ENCODE measurements at places on chromosomes 1 and 21.

GRCh38 chr1:203037509-203038190 is 11.4 kb downstream of the PPFIA4 start:
- no peak for DNase-seq

DNA sequence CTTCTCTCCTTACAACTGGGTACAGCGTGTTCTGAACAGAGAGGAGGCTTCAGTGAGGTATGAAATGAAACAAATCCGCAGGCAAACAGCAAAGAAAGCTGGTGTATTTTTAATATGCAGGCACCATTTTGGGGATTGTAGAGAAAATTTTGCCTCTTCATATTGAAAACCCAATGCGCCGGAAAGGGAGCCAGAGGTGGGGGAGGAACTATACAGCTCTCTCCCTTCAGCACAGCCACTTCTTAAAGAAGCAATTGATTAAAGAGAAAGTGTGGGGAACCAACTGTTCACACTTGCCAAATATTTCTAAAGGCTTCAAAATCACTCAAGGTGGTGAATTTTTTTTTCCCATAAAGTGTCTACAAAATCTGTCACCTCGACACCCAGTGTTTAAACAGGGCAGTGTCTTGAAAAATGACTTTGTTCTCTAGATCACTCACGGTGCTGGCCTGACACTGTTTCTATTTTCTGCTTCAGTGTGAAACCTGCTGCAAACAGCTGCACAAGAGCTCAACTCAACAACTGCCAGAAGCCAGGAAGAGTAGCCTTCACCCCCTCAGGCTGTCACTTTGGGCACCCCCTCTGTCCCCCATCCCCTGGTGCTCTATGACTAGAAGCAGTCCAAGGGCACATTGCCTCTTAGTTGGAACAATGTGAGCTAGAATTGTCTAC is 123.8 kb upstream of the CTTNBP2NL start:
- DNase-seq = no peak

DNA sequence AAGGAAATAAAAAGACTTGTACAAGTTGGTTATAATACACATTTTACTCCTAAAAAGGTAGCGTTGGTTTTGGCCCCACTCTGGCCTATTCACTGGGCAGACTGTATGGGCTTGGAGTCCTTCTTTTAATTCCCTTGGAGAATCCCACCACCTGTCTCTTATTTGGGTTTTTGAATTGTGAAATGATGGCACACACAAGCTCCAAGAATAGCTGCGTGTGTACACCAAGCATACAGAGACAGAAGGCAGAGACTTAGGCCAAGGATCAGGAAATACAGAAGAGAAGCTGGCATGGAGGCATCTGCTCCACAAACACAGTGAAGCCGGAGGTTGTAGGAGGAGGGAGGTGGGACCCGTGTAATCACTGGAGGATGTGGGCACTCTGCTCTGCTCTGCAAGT is 29.1 kb downstream of the DDR2 start:
- no peak for DNase-seq

GRCh38 chr1:231842441-231842840 is 215.9 kb downstream of the DISC1 start:
- DNase-seq = no peak

DNA sequence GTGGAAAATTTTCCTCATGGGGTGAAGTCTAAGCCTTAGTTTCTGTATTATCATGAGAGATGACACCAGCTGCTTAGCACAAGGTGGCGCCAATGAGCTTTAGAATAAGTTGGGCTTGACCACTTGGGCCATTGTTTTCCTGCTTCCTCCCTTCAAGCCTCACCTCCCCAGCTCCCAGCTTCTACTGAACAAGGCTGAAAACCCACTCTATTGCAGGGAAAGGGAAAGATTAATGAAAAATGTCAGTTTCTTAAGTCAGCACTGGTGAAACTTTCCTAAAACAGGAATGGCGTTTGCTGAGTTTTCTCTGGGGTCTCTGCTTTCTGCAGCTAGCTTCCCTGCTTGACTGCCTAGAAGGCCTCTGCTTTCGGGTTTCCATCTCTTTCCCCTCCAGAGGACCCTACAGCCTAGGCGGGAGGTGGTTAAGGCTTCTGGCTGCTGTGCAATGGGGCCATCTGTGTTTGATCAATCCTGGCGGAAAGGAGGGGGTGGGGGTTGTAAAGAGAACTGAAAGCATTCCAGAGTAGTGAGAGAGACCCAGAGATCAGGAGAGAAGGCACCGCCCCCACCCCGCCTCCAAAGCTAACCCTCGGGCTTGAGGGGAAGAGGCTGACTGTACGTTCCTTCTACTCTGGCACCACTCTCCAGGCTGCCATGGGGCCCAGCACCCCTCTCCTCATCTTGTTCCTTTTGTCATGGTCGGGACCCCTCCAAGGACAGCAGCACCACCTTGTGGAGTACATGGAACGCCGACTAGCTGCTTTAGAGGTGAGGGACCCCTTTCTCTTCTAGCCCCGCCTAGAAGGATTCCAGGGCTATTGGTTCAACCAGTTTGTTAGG is at the start of gene OLFML3:
OLFML3 (plus strand) TSS at position 612 of the 840 bp plus-strand sequence; CDS start at position 655, 43 bp downstream.
- DNase-seq = peak; percentile 95

DNA sequence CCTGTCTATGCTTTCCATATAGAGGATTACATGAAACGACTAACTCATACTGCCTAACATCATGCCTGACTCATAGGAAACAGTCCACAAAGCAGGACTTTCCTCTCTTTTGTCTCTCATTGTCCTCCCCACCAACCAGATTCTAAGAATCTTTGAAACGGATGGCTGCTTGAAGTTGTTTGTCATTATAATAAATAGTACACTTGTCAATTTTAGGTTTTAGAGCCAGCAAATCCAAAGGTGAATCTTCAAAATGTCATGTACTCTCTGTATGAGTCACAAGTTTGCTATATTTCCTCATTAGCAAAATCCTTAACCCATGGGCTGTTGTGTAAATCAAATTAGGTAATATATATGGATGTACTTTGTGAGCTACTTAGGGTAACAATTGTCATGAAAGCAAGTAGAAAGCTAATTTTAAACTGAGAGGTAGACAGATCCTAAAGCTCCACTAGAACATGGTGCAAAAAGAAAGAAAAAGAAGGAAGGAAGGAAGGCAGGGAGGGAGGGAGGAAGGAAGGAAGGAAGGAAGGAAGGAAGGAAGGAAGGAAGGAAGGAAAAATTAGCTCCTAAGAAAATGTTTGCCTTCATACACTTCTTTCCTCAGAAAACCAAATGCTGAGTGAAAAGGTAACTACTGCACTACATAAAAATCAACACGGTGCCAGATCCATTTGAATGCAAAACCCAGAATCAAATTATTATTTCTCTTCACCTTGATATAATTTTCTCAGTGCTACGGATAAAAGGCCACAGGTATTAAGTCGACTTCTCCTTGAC is 129.5 kb upstream of the PRMT6 start:
- DNase-seq = no peak

Data from amniotic stem cell (primary cell).